ENCODE measurements at places on chromosomes 7 and 10.

- peak overlapping the region; percentile 86 for H3K4me3 ChIP-seq
- H3K27ac ChIP-seq, result peak overlapping the region; percentile 96
- H3K27me3 ChIP-seq, result no peaks in the 10 kb centered on the region
- DNase-seq, result no peak
- H3K4me1 ChIP-seq, result peaks cover 47% of the 10 kb centered on the region
- H3K36me3 ChIP-seq, result no peaks in the 10 kb centered on the region
Measured at GRCh38 chr7:106070567-106071254, 41.4 kb downstream of the SYPL1 start.

GRCh38 chr7:85061456-85061855 is 125.4 kb downstream of the SEMA3D start:
- no peak for DNase-seq
- no peak overlapping the region for H3K27ac ChIP-seq
- no peaks in the 10 kb centered on the region for H3K4me1 ChIP-seq
- H3K36me3 ChIP-seq, result no peaks in the 10 kb centered on the region
- H3K4me3 ChIP-seq, result no peak overlapping the region

DNA sequence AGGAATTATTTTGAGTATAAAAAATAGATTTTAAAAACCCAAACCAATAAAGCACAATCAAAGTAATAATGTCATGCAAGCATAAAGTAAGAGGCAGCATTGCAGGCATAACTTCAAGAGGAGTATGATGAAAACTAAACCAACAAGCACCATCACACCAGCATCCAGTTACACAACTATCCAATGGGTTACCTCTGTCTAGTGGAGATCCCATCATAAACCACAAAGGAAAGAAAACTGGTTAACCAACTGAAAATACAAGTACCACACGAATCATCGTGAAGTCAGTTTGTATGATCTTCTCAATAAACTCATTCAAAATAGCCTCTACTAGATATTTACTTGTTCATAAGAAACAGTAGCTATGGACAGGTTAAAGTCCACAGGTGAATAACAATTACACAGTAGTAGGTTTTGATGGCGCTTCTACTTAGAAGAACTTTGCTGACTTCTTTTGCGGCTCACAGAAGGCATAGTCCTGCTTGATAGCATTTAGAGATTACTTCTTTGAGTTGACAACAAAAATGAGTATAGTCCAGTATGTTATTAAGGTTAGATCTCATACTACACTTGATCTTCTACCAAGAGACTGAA is 116.6 kb downstream of the MICU1 start:
- DNase-seq, result no peak
- H3K4me1 ChIP-seq, result peaks cover 10% of the 10 kb centered on the region
- no peak overlapping the region for H3K4me3 ChIP-seq
- H3K27ac ChIP-seq, result no peak overlapping the region
- H3K36me3 ChIP-seq, result peaks cover 12% of the 10 kb centered on the region
- no peaks in the 10 kb centered on the region for H3K27me3 ChIP-seq

GRCh38 chr10:122301055-122301810 is 30.1 kb downstream of the BTBD16 start:
- no peak overlapping the region for H3K4me3 ChIP-seq
- DNase-seq, result peak; percentile 12
- H3K4me1 ChIP-seq, result no peaks in the 10 kb centered on the region
- H3K27me3 ChIP-seq, result peaks cover 7% of the 10 kb centered on the region
- no peak overlapping the region for H3K27ac ChIP-seq

DNA sequence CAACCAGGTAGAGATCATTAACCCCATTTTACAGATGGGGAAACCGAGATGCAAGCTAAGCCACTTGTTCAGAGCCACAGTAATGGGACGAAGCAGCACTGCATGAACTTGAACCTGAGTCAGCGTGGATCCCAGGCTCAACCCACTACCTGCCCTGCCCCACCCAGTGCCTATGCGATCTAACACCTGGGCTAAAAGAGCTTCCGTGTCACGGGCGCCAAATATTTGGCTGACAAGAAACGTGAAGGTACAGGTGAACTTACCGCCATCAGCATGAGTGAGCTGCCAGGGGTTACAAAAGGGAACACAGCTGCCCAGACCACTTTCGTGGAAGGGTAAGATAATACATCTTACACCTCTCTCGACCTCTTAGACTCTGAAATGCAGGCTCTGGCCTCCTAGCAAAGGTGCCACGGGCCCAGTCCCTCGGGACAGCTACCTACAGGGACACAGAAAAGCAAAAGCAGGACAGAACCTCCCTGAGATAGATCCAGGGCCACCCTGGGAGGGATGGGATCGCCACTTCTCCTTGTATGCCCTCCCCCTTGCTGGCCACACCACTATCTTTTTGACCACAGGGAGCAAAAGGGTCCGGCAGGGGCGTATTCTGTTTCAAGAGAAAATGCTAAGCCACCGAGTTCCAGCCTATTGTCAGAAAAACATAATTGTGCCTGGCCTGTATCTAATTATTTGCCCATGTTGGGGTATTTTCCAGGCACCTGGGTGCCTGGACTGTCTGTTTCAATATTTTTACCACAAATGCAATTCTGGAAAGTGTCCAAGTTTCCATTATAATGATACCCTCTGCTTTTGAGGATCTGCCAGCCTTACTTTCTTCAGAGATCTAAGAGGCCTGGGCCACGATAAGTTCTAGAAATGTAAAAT is 6.4 kb downstream of the CHST15 start:
- no peaks in the 10 kb centered on the region for H3K36me3 ChIP-seq
- DNase-seq, result no peak
- no peak overlapping the region for H3K27ac ChIP-seq
- H3K27me3 ChIP-seq, result peaks cover 33% of the 10 kb centered on the region

DNA sequence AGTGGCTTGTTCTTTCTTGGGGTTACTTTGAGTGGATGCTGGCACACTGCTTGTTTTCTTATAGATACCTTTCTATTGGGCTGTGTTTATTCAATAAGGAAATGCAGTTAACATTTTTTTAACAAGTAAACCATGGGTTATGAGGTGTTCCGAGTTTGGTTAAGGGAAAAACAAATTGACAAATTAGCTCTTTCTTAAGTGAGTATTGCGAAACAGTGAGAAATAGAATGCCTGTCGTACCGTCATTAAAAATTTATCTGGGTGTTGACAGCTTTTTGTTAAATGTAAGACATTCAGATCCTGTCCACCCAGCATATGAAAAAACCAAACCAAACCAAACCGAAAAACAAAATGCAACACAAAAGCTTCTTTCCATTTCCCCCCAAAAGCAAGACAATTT is 6.2 kb downstream of the CUX1 start:
- no peak overlapping the region for H3K27ac ChIP-seq
- no peak overlapping the region for H3K4me3 ChIP-seq
- H3K4me1 ChIP-seq, result peaks cover under 1% of the 10 kb centered on the region
- no peak for DNase-seq
- no peaks in the 10 kb centered on the region for H3K36me3 ChIP-seq

GRCh38 chr10:11223507-11224140 is 206.0 kb downstream of the CELF2 start:
- peaks cover 96% of the 10 kb centered on the region for H3K4me1 ChIP-seq
- H3K4me3 ChIP-seq, result no peak overlapping the region
- H3K36me3 ChIP-seq, result peaks cover 34% of the 10 kb centered on the region
- H3K27me3 ChIP-seq, result no peaks in the 10 kb centered on the region
- DNase-seq, result no peak
- peak overlapping the region; percentile 66 for H3K27ac ChIP-seq

DNA sequence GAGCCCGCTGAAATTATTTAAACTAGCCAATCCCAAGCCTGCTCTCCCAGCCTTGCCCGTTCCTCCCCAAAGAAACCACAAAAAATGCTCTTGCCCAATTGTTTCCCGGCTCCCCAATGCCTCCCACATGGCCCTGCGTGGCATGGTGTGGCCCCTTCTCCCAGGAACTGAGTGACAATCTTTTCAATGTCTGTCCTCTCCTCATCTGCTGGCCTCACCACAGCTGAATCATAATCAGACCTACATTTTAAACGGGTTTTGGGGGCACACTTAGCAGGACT is 201.5 kb downstream of the PRPF18 start:
- DNase-seq, result no peak
- no peaks in the 10 kb centered on the region for H3K36me3 ChIP-seq
- no peaks in the 10 kb centered on the region for H3K27me3 ChIP-seq
- H3K4me3 ChIP-seq, result no peak overlapping the region
- H3K27ac ChIP-seq, result peak overlapping the region; percentile 62

DNA sequence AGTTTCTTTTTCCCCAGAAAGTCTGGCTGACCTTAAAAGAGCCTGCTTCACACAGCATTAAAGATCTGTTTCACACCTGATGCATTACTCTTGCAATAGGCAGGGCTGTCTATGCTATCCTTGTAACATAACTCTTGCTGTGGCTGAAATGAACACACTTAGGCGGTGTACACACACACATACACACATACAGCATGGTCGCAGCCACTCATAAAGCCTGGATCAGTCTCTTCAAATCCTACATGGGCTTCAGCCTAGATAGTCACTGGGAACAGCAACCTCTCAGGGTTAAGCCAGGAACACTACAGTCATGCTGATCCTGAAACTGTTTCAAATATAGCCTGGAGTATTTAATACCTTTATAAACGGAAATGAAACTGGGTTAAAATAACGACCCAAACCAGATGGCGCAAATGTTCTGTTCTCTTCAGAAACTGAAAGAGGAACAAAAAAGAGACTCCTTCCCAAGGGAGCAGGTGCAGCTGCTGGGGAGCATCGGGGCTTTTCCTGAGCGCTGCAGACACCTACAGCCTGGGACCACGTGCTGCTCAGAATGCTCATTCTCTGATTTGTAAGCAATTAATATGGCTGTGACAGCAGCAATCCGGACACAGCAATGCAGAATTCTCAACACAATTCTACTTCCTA is 61.0 kb upstream of the SFMBT2 start:
- H3K36me3 ChIP-seq, result no peaks in the 10 kb centered on the region
- DNase-seq, result no peak
- no peaks in the 10 kb centered on the region for H3K27me3 ChIP-seq
- peaks cover 26% of the 10 kb centered on the region for H3K4me1 ChIP-seq
- peak overlapping the region; percentile 89 for H3K4me3 ChIP-seq

DNA sequence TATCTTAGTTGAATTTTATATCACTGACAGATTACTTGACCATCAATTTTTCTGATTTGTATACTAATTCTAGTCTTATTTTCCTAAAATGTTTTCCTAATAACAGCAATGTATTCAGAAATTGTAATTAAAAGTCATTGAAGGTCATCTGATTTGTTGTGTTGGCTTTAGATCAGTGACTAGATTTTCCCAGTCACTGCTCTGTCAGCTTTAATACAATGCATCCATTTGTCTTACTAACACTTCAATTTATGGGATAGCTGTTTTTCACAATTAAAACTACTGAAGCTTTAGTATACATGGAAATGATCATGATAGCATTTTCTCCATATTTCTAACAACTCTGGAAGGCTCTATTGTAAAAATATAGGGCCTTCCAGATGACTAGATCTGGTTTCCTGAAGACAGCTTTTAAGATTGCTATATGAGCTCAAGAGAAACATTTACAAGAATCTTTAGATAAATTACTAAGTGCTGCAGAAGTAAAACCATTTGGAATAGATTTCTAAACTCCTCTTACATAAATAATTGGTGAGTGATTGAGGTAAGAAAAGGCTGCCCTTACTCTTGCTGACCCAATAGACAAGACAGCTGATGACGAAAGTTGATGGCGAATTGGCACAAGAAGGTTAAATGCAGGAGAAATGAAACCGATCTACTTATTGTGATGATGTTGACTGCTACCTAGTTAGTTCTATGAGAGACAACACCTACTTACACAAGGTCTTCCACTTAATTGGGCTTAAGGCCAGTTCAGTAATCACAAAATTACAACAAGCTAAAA is 74.1 kb downstream of the LRRTM3 start:
- H3K4me1 ChIP-seq, result no peaks in the 10 kb centered on the region
- no peak for DNase-seq
- H3K27me3 ChIP-seq, result no peaks in the 10 kb centered on the region
- no peak overlapping the region for H3K27ac ChIP-seq
- H3K36me3 ChIP-seq, result no peaks in the 10 kb centered on the region

- no peak overlapping the region for H3K4me3 ChIP-seq
- H3K4me1 ChIP-seq, result peaks cover 4% of the 10 kb centered on the region
- peaks cover 5% of the 10 kb centered on the region for H3K27me3 ChIP-seq
- no peak for DNase-seq
Measured at GRCh38 chr7:22251281-22251680, 105.7 kb downstream of the RAPGEF5 start.

- no peak for DNase-seq
- peaks cover 2% of the 10 kb centered on the region for H3K36me3 ChIP-seq
Measured at GRCh38 chr7:24949884-24950283, 30.1 kb downstream of the OSBPL3 start.

DNA sequence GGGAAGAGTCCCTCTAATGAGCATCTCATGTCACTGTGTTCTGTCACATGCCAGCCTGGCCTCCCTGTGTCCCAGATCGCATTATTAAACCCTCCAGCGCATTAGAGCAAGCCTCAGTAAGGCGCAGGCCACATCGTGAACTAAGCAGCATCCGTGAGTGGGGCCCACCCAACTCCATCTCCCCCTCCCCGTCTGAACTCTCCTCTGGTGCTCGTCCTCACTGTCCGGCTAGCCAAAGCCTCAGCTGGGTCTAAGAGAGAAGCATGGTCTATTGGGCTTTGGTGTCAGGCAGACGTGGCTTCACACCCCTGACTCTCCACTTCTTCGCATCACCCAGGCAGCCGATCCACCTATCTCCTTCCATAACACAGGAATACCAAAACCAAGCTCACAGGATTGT is 164.7 kb upstream of the LANCL2 start:
- H3K4me1 ChIP-seq, result no peaks in the 10 kb centered on the region
- no peak for DNase-seq
- H3K36me3 ChIP-seq, result no peaks in the 10 kb centered on the region
- H3K27ac ChIP-seq, result no peak overlapping the region
- no peak overlapping the region for H3K4me3 ChIP-seq
- no peaks in the 10 kb centered on the region for H3K27me3 ChIP-seq

DNA sequence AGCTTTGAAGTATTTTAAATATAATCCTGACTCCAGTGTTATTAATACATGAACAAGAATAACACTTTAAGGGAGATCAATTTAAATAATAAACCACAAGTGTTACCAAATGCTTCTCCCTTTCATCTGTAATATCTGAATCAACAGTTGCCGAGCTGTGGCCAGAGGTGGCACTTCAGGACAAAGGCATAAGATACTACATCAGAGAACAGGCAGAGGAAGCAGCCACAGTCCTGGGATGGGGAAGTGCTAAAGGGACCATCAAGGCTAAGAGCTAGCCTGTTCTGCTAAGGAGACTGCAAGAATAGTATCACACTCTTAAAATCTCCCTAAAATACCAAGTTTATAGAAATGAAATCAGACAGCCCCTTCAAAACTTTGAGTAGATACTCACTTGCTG is 378.2 kb upstream of the PRKCQ start:
- H3K27me3 ChIP-seq, result no peaks in the 10 kb centered on the region
- no peaks in the 10 kb centered on the region for H3K36me3 ChIP-seq
- no peak overlapping the region for H3K4me3 ChIP-seq
- DNase-seq, result no peak
- H3K27ac ChIP-seq, result no peak overlapping the region

DNA sequence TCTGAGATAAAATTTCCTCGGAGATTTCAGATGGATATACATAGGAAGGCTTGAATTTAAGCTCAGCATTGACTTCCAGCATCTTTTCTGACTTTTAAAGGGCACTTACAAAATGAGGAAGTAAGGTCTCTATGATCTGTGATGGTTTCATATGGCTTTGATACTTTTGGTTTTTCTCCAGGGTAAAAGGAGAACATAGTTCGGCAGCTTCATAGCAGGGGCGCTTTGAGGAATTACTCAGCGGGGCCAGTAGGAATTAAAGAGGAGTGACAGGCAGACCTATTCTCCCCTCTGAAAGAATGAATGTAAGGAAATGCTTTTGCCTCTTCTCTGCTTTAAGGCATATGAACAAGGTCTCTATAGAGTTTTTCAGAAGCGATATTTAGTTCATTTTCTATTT is 80.0 kb upstream of the PCDH15 start:
- H3K4me3 ChIP-seq, result no peak overlapping the region
- DNase-seq, result no peak
- no peaks in the 10 kb centered on the region for H3K4me1 ChIP-seq
- H3K27me3 ChIP-seq, result no peaks in the 10 kb centered on the region
- H3K36me3 ChIP-seq, result no peaks in the 10 kb centered on the region
